Activated T-helper 9 cell treated with anti-CD3 and anti-CD28 coated beads, Interleukin-2, amount 50 U/mL, for 16 hours (primary cell): ENCODE measurements at places on chromosomes 5 and 9.
A peak's percentile ranks its signal among the peaks of the same experiment; 100 is the strongest.

DNA sequence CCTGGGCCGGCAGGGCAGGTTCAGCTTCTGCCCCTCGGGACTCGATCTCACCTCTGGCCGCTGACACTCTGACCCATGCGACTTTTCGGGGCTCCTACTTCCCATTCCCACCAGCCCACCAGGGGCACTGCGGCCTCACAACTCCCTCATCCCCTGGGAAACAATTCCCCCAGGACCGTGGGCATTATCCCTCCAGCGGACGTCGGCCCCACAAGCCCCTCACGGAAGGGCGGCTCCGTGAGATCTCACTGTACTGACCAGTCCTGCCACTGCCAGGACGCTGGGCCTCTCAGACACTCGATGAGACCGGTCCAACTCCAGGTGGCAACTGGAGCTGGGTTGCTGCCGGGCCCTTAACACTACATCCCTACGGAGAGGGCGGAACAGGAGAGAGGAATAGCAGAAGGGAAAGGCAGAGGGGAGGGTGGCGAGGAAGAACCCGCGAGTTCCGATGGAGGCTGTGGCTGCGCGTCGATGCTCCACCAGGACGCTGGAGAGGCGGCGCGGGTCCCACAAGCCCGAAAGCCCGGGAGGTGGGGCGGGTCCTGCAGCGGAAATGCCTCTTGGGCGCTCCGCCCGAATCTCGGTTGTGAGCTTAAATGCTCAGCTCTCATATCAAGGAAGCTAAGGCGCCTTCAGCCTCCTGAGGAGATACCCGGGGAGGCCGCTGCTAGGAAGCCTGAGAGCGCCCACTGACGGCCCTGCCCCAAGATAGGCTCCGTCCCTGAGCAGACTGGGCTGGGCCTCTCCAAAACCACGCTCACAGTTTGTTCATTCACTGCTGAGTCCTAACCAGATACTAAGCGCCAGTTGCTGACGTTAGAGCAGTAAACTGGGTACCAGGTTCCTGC, 36.3 kb downstream of the VCP start:
- peak; percentile 4 for DNase-seq

GRCh38 chr5:38853753-38854470, 8.1 kb downstream of the OSMR start:
- DNase-seq = no peak

- no peak for DNase-seq
These were observed 43.4 kb upstream of the STARD4 start for GRCh38 chr5:111555760-111556159.

DNA sequence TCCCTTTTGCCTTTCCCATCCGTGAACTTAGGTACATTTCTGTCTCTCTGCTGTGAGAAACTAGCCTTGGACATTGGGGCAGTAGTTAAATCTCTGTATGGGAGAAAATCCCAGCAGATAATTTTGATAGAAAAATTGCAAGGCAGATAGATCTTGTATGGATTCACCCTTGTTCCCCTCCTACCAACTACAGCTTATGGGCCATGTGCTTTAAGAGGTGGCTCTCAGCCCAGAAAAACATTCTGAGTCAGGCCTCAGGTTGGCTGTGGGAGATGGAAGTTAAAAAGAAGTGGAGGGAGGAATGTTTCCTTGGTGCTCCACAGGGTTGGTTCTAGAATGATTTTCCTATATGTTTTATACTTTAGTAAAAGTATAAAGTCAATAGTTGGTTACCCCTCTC, 1.4 kb upstream of the KDM3B start:
- DNase-seq = no peak

DNA sequence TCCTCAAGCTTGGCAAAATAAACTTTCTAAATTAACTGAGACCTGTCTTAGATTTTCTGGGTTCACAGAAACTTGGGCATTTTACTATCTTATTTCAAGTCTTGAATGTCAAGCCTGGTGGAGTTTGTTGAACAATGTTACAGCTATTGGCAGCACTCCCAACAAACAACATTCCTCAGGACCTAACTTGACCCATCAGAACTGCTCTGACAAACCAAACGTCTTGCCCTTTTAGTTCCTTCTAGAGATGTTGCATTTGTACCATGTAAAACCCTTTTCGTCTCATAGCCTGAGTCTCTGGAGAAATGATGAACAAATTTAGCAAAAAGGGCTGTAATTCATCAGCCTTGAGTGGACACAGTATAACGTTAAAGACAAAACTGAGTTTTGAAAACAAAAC, 51.1 kb downstream of the GNA14 start:
- no peak for DNase-seq

DNA sequence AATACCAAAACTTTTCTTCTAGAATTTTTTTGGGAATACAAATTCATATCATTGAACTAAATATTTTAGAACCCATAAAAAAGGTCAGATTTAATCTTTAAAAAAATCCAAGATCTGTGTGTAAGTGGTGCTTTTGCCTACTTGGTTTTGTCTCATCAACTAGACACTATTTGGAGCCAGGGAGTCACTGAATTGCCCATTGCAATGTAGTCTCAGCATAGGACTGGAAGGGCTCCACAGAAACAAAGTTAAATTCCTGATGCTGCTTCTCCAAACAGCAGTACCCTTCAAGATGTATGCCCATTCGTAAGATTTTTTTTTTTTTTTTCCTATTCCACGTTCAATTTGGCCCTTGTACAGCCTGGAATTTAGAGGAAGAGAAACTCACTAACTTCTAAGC, 208.0 kb upstream of the MPDZ start:
- DNase-seq = no peak

GRCh38 chr9:78928625-78929405, 631.9 kb downstream of the PSAT1 start:
- DNase-seq = no peak

- DNase-seq = no peak
These were observed 1293.8 kb downstream of the PTPRD start for GRCh38 chr9:9319007-9319406.

GRCh38 chr9:89505911-89506310, 8.0 kb upstream of the SEMA4D start:
- DNase-seq = no peak

- DNase-seq = no peak
These were observed 30.0 kb upstream of the STOM start for GRCh38 chr9:121399883-121400607.

DNA sequence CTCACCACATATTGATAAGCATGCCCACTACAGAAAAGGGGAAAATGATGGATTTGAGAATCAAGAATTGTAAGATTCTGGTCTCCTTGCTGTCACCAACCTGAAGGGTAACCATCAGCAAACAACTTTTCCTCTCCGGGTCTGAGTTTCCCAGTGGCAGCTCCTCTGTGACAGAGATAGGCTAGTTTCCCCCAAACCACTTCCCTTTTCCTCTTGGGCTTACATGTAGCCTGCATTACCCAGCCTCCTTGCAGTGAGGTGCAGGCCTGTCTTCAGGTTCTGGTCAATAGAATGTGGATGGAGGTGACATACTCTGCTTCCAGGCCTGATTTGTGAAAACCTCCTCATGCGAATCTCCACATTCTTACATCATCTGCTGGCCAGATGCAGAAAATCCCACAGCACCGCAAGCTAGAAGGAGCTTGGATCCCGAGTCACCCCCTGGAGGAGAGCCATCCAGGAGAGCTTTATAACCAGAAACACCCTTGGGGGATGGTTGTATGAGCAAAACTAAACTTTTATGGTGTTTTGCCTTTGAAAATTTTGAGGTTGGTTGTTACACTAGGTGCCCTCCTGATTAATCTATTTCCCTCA, 206.1 kb downstream of the RGS3 start:
- DNase-seq = no peak

- no peak for DNase-seq
These were observed 8.0 kb downstream of the GCNT4 start for GRCh38 chr5:75044406-75044805.

DNA sequence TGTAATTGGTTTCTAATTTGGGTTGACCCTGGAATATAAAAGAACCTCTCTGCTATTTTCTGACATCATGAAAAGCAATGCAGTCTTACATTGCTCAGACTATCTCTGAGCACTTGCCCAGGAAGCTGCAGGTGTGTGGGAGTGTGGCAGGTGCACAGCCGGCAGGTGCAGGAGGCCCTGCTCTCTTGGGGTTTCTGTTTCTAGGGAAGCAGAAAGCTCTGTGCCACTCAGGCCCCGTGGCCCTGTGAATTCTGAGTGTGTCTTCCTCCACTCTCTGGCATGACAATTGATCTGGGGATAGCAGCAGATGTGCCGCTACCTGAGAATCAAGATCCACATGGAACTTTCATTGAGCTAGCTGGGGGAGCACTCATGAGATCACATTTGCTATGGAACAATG, 45.7 kb upstream of the IRX2 start:
- DNase-seq = no peak

GRCh38 chr5:177233802-177234201, 69.7 kb downstream of the RAB24 start:
- no peak for DNase-seq

DNA sequence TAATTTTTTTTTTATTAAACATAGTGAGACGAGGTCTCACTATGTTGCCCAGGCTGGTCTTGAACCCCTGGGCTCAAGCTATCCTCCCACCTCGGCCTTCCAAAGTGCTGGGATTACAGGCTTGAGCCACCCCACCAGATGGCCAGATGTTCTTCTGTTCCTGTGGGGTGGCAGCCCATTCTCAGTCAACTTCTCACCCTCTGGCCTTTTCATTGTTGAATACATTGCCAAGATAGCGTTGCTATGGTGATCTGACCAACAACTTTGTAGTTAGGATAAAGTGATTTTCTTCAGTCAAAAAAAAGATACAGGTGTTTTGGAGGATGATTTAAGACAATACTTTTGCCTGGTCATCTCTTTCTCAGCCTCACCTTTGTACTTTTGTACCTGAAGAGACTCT, 109.1 kb downstream of the EGFLAM start:
- no peak for DNase-seq

DNA sequence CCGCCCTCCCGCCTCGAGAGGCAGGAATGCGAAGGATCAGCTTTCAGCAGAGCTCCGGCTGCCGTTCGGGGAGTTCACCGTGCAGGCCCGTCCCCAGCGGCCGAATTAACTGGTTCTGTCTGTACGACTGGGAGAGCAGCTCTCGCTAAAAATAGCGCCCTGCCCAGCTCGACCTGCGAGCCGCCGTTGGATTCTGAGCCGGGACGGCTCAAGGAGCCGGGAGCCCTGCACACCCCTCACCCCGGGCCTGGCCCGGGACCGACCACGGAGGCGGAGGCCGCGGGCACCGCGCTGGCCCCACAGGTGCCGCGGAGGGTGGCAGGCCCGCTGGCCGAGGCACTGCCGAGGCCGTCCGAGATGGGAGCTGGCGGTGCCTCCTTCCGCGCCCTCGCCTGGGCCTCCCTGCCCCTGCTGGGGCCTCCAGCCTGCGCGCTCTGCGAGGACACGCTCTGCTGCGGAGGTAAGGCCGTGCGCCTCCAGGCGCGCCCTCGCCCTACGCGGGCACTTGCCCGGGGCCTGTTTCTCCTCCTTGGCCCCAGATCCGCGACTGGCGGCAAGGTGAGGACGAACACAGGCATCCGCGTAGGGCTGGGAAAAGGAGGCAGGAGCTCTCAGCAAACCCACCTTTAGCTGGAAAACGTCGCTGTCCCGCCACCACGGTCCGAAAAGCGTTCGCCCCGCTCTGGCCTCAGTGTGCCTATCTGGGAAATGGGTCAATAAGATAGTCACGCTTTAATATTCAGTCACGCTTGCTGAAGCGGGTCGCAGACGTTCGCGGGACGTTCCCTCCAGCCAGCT, 53.1 kb upstream of the DAB2IP start:
- DNase-seq = no peak

DNA sequence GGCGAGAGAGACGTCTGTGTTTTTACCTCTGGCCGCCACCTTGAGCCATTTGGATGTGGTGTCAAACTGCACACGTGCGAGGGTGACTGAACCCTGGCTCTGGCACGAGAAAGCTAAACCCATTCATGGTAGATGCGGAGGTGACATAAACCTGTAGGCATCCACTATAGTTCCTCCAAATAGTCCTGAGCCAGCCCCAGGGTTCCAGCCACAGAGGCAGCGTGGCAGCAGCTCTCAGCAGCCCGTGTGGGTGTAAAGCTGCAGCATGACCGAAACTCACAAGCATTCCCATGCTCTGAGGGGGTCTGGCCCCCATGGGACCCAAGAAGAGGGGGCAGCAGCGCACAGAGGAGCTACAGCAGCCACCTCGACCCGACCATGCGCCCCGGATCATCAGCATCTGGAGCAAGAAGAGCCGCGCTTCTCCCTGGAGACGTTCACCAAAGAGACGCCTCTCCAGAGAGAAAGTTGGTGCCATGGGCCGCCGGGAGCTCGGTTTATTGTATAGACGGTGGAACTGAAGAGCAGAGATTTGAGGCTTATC, 303.8 kb upstream of the IRX4 start:
- no peak for DNase-seq

- no peak for DNase-seq
These were observed 6.9 kb downstream of the CCL19 start for GRCh38 chr9:34684145-34684544.

DNA sequence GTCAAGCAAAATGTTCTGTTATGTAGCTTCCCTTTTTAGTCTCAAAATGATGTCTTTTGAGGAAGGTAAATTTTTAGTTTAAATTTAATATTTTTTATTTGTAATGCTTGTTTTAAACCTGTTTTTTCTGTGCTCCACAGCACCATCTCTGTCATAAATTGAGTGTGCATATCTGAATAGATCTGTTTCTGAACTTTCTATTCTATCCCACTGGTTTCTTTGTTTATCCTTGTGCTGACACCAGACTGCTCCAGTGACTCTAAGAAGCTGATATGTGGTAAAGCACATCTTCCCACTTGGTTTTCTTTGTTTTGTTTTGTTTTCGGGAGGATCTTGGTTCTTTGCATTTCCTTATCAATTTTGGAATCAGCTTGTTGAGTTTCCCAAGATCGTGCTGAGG, 7.1 kb upstream of the RNF145 start:
- no peak for DNase-seq

- peak; percentile 48 for DNase-seq
These were observed 85.9 kb downstream of the SETX start for GRCh38 chr9:132268725-132269352.

GRCh38 chr5:78109891-78110324, 184.6 kb downstream of the AP3B1 start:
- no peak for DNase-seq

- DNase-seq = no peak
These were observed 72.5 kb downstream of the RXRA start for GRCh38 chr9:134398756-134399155.

GRCh38 chr5:112733586-112733985, 4.1 kb upstream of the APC start:
- DNase-seq = no peak

DNA sequence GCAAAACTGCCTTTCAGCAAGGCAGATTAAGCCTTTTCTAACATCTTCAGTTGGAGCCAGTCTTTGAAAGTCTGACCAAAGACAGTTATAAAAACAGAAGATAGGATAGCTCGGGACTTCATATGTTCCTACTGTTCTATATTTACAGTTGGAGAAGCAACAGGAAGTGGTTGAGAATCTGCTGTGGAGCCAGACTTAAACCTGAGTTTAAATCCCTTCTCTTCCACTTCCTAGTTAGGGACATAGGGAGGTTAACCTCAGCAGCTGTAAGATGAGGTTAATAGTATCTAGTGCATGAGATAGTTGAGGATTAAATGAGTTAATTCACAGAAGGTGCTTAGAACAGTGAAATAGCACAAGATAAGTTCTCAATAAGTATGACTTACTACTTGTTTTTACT, 84.5 kb upstream of the FREM1 start:
- DNase-seq = no peak
